ENCODE measurements at places on chromosomes 5 and 9. TPM values are rescaled to one million over a fixed set of nuclear protein-coding genes. Genes with fewer than 3 reads are reported as not detected.

LCN2 gene
- 2.1 TPM for total RNA-seq

PGM5 gene
- 69.4 TPM for total RNA-seq

IFNK gene
- total RNA-seq = not detected

LOX gene
- 50.1 TPM for total RNA-seq

RELL2 gene
- under 0.01 TPM for total RNA-seq

FBN2 gene
- 86.1 TPM for total RNA-seq

Measured in skeletal muscle tissue (tissue), 5 donors.